ENCODE measurements at places on chromosomes 1 and 21.

DNA sequence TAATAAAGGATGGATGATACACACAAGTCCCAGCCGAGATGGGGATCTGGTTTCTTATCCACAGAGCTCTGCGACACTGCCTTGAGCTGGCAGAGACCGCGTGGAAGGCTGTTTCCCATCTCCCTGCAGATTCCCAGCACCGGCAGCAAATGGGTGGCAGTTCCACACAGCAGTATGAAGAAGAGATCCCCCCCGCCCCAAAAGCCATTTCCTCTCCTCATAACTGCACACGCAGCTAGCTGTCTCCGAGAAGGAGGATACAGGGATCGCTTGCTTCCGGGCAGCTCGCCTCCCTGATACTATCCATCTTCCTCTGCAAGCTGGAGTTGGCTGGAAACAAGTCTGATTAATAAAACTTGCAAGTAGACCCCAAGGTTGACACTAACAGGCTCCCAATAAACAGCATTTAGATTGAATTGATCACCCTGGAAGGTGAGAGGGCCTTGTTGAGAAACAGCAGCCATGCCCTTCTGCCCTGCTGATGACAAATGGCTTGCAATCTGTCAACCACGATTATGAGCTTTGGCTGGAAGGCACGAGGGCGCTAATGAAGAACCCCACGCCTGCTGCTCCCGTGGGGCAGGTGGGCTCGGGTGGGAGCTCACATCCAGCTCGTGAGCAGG lies 642.3 kb downstream of the AJAP1 start:
- no peak for DNase-seq

DNA sequence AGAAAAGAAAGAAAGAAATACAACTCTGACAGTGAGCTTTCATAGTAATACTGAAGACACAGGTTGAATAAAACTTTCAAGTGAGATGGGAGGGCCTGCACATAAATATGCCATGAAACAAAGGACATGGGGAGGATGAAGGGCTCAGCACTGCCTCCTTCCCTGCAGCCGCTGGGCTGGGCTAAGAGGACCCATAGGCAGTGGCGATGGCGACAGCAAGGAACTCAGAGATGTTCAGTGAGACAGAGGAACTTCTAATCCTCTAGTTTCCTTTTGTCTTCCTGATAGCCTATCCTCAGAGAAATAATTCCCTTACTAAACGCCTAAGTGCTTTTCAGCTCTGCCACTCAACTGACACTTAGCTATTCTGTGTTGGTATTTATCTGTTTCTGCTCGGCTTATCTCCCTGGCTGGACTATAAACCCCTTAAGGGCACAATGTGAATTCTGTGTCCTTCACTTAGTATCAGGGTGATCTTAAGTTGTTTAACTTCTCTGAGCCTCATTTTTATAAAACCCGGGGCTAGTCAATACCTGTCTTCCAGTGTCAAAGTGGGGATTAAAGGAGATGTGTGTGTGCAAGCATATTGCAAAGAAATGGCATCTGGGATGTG lies 24.4 kb upstream of the IER5 start:
- DNase-seq, result no peak

DNA sequence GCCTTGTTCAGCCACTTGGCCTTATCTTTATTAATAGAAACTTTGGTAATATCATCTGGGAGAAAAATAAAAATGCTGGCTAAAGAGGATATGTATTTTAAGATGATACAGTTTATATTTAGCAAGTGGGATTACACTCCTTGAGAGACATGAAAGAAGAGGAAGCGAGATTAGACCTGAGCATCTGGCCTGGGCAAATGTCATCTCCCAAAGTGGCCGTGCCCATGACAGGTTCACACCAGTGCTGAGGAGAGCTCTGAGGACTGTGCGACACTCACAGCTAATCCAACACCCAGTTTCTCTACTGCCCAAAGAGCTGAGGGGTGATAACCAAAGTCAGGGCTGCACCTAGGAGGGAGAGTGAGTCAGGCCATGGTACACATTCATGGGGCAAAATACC lies 121.7 kb upstream of the DUSP10 start:
- no peak for DNase-seq

DNA sequence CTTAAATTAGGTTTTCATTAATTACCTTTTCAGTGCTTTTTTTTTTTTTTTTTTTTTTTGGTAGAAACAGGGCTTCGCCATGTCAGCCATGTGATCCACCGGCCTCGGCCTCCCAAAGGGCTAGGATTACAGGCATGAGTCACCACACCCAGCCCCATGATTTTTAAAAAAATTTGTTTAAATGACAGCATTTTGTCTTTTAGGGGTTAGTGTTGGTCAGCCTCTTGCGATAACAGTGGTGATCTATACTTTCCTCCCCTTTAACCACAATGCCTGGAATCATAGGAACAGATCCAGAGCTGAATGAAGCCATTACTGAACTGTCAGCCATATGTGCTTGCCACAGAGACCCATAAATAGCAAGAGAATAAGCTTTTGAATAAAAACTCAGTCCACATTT lies 73.9 kb downstream of the CACHD1 start:
- DNase-seq, result no peak

- no peak for DNase-seq
Measured at GRCh38 chr1:165837838-165838364, 10.5 kb downstream of the UCK2 start.

- no peak for DNase-seq
Measured at GRCh38 chr1:193157360-193157759, 29.1 kb downstream of the B3GALT2 start.

GRCh38 chr1:86704972-86705664 lies 742 bp downstream of the SH3GLB1 start:
- DNase-seq, result no peak

DNA sequence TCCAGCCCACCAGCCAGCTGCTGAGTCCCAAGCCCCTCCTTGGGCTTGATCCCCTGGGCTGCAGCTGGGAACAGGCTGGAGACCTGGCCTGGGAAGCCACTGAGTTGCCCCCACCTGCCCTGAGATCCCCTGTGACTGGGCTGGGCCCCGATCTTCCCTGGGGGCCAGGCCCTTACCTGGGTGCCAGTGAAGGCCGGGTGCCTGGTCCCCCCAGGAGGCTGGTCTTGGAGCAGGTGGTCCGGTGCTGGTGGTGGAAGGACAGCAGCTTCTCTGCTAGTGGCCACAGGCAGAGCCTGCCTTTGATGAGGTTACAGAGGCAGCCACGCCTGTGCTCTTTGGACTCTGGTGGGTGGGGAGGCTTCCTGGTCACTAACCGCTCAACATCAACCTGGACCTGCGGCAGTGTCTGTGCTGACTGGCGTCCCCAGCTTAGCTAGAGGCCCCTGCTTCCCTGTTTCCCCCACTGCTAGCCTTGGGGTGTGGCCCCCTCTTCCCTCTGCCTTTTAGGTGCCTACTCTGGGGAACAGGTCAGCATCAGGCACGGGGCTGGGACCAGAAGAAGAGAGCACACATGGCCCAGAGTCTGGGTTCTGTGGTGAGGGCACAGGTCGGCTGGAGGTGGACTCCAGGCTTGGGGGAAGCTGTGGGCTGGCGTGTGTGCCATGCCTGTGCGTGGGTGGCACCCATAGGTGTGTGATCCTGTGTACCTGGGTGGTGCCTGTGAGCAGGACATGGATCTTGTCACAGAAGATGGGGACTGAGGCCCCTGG lies at the start of gene EPS8L3:
Gene EPS8L3, minus strand, starts transcription at position 278 of the 770 bp plus-strand sequence. CDS start 2,174 bp downstream, outside the sequence.
- DNase-seq, result no peak

- DNase-seq, result peak; percentile 60
Measured at GRCh38 chr1:161382214-161383019, 14.7 kb upstream of the CFAP126 start.

DNA sequence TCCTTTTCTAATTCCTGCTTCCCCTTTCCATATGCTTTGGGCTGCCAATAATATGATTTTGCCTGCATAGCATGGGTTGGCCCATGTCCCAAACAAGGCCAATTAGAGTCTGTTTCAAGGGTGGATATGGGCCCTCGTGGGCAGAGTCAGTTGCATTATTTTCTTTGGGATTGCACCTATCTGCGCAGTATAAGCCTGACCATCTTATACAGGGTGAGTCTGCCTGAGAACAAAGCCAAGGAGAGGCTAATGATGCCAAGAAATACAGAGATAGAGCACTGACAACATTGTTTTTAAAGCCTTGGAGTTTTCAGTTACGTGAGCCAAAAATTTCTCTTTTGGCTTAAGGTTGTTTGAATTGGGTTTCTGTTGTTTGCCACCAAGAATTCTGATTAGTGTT lies 18.6 kb downstream of the OVAAL start:
- DNase-seq, result no peak

- DNase-seq, result no peak
Measured at GRCh38 chr1:237717106-237717505, 173.6 kb downstream of the ZP4 start.

DNA sequence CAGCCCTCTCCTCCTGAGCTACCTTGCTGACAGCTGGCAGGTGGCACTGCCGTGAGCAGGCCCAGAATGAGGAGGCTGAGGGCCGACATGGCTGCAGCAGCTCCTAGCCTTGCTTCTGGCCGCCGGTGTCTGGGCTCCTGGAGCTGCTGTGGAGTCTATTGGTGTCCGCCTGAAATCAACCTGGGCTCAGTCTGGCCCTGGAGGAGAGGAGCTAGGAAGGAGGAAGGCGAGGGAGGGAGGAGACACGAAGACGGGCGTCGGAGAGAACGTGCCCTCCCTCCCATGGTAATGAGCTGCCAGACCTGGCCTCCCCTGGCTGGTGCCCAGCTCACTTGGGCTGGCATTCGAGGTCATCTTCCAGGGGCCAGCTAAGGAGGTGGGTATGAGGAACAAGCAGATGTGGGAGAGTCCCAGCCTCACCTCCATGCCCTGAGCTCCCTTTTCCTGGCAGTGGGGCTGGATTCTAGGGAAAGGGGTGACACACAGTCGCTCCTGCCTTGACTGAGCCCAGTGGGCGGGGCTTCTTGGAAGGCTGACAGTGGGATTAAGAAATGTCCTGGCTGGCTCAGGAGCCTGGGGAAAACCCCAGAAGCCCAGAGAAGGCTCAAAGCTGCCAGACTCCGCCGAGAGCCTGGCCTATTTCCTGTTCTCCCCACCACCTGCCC lies at the start of gene PDZK1IP1:
Gene PDZK1IP1, minus strand, starts transcription at position 193 of the 665 bp plus-strand sequence. Its CDS starts 104 bp downstream, at position 89.
- no peak for DNase-seq

- no peak for DNase-seq
Measured at GRCh38 chr1:75554870-75555269, 56.0 kb downstream of the SLC44A5 start.

DNA sequence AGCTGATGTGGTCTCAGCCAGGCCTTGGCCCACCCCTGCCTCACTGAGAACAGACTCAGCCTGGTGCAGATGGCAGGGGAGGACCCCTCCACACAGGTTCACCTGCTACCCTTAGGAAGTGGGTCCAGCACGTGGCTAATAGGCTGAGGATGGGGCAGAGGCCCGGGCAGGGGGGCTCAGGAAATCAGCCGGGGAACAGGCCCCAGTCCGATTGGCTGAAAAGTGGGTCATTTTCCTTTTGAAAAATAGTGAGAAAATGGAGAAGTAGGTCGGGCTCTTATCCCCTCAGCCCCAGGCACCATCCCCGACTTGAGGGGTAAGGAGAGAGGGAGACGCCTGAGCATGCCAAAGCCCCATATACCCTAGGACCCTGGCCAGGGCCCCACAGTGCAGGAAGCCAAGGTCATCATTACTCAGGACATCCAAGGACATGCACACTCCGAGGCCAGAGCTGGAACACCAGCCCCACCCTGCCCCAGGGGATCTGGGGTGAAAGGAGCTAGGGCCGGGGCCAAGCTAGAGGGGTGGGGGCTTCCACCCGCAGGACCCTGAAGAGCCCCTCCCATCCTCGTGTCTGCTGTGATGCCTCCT lies 11.0 kb downstream of the DLGAP3 start:
- no peak for DNase-seq

DNA sequence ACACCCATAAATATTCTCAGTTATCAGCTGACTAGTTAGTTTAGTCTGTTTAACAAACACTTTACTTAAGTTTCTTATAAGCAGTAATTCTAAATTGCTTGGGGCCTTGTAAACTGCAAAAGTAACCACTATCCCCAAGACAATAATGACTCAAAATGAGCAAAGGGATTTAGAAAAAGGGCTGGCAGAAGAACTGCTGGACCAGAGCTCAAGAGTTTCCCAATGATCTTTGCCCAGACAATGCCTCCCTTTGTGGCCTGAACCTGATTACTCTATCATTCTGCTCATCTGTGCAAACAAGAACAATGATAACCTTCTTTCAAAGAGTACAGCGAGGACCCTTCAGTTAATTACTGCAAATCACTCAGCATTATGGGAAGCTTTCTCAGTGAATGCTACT lies 123.5 kb downstream of the TIAM1 start:
- DNase-seq, result no peak

GRCh38 chr21:41510500-41510899 lies 2.5 kb upstream of the TMPRSS2 start:
- DNase-seq, result no peak

DNA sequence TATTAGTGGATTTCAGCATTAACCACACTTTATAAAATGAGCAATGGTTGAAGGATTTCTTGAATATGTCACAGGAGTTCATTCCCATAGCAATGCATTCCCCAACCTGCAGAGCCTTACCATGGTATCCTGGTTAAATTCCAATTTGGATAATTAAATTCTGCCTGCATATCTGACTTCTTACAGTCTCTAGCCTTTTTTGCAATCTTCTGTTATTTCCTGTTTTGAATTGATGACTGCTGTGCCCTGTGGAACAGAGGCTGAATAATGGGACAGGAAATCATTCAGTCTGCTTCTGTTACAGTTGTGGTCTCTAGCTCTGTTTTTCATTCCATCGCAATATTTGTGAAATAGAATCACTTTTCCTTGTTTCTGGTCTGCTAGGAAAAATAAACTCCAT lies 1823.9 kb downstream of the PLA2G4A start:
- DNase-seq, result no peak

GRCh38 chr1:27153549-27153886 lies 1.4 kb downstream of the SLC9A1 start:
- no peak for DNase-seq

DNA sequence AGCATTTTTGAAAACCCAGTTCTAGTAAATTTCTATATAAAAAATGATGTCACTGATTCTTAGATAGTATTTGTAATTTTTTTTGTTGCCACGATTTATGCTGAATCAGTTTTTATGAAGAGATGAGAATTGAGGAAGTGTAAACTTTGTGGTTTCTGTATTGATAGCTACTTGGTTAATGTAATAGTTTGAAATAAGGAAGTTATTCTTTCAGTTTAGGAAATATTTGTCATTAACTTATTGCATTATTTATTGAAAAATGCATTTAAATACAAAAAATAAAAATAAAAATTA lies 97.8 kb downstream of the ZFYVE9 start:
- DNase-seq, result no peak

DNA sequence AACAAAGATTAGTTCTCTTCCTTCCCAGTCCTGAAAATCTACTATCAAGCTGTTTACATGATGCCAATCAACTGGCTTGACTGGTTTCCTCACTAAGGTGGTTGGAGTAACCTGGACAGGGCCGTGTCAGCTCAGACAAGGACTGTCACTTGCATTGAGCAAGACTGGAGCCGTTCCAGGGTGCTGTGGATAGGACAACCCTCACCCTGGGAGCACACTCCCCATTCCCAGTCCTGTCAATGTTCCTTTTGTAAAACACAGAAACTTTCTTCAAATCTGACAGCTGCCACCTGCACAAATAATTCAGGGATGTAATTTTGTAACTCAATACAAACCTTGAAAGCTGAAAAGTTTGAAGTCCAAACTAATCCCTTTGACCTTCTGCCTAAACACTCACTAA lies 31.4 kb downstream of the PLPP3 start:
- DNase-seq, result no peak

- DNase-seq, result no peak
Measured at GRCh38 chr21:29078869-29079767, 5.7 kb upstream of the CCT8 start.
